ENCODE measurements at places on chromosomes 5 and 9.

DNA sequence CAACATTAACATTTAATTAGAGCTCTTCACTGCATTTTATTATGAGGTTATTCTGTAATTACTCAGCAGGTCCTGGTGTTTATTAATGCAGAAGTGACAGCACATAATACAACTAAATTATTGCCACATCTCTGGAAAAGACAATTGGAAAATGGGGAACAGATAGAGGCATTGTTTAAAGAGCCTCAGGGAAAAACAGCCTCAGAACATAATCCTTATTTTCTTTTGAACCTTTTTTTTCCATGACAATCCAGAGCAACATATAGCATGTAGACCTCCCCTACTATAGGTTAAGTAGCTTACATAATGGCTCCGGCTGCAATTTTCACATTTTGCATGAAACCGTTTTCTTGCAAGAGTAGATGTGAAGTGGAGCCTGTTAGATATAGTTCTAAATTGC lies 87.2 kb downstream of the RMI1 start:
- DNase-seq = no peak

- DNase-seq = no peak
Observed at GRCh38 chr5:142303565-142303964, 21.3 kb downstream of the SPRY4 start.

- no peak for DNase-seq
Observed at GRCh38 chr9:21060919-21061561, 16.7 kb downstream of the IFNB1 start.

- DNase-seq = no peak
Observed at GRCh38 chr9:106717686-106718085, 145.3 kb upstream of the ZNF462 start.

- no peak for DNase-seq
Observed at GRCh38 chr9:81069923-81070322, 619.4 kb downstream of the TLE1 start.

DNA sequence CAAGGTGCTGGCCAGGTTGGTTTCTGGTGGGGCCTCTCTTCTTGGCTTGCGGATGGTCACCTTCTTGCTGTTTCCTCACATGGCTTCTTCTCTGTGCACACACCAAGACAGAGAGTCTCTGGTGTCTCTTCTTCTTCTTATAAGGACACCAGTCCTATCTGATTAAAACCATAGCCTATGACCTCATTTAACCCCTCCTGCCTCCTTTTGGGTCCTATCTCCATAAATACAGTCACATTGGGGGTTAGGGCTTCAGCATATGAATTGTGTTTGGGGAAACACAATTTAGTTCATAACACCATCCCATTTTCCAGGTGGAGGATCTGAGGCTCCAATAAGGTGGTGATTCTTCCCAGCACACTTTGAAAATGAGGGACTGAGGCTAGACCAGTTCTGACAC lies 80.4 kb downstream of the SPRY4 start:
- no peak for DNase-seq

DNA sequence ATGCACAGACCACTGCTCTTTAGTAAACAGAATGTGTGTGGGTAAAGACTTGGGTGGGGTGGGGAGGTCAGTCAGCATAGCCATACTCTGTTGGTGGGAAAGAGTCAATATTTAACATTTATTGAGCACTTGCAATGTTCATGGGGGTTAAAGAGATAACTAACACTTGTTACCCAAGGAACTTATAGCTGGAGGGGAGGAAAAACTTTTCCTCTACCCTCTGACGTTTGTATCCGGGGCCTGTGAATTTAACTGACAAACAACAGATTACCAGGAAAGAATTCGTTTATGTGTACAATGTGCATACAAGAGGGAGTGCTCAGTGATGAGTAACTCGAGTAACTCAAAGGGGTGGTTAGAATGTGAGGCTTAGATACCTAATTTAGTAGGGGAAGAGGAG lies 6.8 kb upstream of the CLINT1 start:
- no peak for DNase-seq

DNA sequence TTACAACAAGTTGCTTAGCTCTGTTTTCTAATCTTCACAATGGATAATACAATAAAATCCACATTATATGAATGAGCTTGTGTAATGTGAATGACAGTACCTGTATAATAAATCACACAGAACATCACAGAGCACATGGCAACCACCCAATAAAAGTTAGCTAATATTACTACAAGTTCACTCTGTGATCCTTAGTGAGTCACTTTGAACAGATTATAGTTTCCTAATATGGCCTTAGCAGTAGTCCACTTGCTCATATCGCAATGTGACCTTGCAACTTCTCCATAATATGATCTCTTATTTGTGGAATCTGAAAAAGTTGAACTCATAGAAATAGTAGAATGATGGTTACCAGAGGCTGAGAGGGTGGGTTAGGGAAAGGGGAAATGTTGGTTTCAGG lies 361.3 kb downstream of the PTPRD start:
- DNase-seq = no peak

GRCh38 chr5:100902440-100903038 lies 543 bp downstream of the ST8SIA4 start:
- no peak for DNase-seq

DNA sequence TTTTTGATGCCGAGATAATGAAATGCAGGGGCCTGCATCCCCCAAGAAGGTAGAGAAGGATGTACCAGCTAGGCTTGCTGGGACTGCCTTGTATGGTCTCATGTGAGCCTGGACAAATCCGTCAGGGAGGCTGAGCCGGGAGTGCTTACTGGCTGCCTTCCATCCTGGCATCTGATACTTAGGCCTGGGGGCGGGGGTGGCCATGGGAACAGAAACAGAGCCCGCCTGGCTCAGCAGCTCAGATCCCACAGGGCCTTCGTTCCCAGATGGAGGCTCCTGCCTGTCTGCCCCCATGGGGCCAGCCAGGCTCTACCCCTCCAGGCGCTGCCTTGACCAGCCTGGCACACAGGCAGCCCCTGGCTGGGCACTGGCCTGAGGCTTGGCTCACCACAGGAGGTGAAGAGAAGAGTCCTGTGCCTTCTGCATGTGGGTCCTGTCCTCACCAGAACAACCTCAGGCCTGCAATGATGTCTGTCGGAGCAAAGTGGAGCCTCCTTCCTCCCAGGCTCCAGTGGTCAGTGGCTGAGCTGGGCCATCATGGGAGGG lies 10.5 kb upstream of the SPATA31E1 start:
- DNase-seq = no peak

Data from stimulated activated CD4-positive, alpha-beta T cell treated with anti-CD3 and anti-CD28 coated beads, TNF-alpha, amount 100 ng/mL, for 1 hour (primary cell).